ENCODE measurements at places on chromosomes 12 and 14.

DNA sequence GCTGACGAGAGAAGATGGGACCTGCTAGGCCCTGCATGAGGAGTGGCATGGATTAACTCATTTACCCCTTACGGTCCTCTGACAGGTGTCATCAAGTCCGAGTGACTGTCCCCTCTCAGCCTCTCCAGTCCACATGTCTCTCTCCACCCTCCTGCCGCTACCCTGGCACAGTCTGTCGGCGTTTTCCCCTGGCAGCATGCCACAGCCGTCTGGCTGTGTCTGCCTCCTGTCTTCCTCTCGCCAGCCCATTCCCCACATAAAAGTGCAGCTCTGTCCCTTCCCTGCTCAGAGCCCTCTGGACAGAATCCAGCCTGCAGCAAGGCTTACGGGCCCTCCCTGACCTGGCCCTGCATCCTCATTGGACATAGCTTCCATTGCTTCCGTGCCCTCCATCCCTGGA is 45.6 kb downstream of the UBE3B start:
- no peak for DNase-seq

DNA sequence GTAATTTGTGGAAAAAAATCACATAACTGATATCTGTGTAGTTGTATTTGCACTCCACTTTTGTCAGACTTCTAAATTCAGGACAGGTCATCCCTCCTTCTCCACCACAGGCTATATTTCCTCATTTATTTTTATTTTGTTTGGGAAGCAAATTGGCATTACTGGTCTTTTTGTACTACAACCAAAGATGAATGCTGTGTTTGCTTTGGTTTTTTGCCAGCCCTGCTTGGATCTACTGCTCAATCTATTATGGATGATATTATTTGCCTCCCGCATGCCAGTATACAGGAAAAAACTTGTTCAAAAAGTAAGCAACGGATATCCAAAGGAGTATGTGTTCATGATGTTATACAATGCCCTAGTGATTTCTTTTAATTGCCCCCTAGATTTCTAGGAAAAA is 948.8 kb downstream of the TRHDE start:
- DNase-seq: no peak

DNA sequence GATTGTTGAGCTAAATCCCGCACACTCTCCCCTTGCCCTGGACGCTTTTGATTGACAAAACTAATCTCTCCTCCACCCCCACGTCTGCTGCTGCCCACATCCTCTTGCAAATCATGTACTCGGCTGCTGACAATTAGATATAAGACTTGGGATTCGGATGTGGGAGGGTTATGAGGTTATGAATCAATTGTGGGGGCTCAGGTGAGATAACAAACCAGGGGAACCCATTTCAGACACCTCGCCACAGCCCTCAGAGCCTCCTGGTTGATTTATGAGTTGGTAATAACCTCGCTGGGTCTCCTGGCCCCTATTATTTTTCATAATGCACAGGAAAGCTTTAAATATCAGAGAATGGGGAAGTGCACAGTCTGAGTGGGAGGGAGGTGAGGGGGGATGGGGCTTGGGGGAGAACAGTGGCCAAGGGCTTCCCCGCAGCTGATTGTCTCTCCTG is 449.9 kb downstream of the DPF3 start:
- no peak for DNase-seq

DNA sequence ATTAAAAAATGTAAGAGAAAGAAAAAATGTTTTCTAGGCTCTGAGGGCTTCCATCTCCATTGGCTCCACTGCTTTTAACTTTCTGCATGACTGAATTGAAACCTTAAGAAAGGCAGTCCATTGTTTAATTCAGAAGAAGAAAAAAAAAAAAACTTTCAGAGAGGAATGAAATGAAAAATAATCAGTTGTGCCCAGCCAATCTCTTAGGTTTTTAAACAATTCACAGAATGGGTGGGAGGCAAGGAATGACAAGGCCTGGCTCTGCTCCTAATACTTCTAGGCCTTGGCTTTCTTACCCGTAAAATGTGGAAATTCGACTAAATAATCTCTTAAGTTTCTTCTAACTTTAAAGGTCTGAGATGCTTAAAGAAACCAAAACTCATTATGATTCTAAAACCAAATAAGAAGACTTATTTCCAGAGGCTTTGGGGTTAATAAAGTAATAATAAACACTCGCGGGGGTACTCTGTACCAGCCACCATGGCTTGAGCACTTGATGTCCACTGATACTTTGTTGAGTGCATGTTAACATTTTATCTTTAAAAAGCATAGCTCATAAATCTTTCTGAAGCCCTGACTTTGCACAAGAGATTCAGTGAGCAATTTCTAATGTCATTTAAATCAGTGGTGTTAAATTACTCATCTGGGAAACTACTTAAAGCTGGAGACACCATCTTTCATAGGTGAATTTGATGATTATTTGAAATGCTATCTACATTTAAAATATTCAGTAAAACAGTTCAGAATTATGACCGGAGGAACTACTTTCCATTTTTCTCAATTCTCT is 49.6 kb downstream of the STON2 start:
- no peak for DNase-seq

- DNase-seq: no peak
These were observed 59.9 kb downstream of the TTC9 start for GRCh38 chr14:70701610-70702009.

DNA sequence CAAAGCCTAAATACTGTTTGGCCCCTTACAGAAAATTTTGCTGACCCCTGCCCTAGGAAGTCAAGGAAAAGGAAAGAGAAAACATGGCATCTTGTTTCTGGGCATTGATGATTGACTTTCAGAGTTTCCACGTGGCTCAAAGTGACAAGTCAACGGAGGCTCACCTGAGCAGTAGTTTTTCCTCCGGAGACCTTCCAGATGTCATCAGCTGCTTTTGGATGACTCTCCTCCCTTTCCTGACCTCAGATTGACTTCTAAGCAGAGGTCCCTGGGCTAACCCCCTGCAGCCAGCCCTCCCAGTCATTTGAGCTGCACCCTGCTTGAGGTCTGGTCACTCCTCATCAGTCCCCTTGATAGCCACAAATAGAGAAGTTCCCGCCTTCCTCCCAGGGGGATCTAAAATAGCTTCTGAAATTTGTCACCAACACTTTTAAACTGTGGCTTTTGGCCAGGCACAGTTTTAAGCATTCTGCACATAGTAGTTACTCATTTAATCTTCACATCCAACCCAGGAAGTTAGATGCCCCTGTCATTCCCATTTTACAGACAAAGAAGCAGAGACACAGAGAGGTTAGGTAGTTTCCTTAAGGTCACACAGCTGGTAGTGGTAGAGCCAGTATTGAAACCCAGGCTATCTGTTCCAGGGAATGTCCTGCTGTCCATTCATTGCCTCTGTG is 143.4 kb downstream of the CHST11 start:
- DNase-seq: no peak

DNA sequence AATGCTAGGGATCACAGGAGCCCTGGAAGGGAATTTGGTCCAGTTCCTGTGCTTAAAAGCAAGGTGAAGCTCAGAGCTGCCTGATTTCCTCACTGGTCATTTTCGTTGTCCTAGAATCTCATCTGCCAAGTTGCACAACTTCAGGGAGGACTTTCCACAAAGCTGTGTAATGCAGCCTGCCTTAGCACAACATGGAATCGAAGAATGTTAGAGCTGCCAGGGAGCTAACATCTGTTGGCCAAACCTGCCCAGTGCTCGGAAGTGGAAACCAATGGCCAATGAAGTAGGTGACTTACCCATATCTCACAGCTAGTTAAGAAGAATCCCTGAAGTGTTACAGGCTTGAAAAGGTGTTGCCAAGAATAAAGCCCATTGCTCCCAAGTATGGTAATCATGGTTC is 79.9 kb upstream of the SSTR1 start:
- DNase-seq: no peak

- DNase-seq: no peak
These were observed 1.1 kb downstream of the AVIL start for GRCh38 chr12:57817261-57817989.

DNA sequence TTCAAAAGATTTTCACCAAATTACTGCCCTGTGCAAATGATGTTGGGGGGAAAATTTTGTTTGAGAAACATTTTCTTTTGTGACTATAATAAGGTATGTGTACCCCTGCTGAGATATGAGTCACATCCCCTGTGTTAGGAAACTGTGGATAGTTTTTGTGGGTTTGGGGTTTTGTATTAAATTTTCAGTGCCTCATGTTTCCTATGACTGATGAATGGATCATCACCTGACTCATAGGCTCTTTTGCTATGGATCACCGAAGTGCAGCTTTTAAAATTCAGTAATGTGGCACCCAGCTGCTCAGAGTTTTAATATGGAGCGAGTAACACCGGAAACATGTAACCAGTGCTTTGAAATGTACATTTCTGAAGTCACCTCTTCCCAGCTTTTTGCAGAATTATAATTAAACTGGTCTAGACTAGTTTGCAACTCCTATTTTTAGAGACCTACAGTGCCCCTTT is 167.4 kb upstream of the HMGA2 start:
- no peak for DNase-seq

DNA sequence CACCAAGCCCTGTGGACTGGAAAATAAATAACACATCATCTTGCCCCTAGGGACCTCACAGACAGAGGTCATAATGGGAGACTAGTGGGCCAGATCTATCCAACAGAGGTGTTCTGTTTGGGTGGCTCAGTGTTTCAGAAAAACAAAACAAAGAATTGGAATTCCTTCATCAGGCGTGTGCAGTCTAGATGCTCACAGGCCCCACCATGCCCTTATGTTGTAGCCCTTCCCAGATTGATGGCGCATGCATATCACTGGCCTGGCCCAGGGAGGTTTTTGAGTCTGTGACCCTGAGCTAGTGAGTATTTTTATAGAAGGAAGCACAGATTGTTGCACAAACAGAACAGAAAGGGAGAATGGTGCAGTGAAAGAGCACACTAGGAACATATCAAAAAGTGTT is 859.6 kb downstream of the BCL11B start:
- DNase-seq: no peak

DNA sequence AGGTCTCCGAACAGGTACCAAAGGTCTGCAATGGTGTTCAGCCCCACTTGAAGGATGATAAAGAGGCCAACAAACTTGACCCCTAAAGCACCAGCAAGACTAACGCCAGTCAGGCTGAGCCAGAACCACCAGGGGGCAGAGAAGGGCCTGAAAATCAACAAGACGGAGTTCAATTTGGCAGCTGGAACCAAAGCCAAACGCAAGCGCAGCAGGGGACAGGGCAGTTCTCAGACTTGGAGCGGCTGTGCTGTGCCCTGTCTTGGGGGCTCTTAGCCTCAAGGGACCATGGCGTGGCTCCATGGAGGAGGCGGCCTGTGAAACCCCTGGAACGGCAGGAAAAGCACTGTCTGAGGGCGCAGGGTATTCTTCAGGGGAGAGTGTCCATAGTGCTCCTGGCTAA is 19.6 kb downstream of the POMT2 start:
- peak; percentile 37 for DNase-seq

GRCh38 chr12:2234091-2234490 is 181.3 kb downstream of the CACNA1C start:
- DNase-seq: no peak

DNA sequence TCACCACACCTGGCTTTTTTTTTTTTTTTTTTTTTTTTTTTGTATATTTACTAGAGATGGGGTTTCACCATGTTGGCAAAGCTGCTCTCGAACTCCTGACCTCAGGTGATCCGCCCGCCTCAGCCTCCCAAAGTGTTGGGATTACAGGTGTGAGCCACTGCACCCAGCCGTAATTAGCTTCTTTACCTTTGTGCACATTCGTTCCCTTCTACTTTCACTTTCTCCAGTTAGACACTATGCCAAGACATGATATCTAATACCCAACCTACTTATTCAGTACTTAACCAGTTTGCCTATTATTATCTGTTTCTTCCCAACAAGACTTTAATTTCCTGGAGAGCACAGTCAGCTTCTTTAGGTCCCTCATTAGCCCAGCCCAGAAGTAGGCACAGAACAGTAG is 5.3 kb downstream of the STYK1 start:
- no peak for DNase-seq

DNA sequence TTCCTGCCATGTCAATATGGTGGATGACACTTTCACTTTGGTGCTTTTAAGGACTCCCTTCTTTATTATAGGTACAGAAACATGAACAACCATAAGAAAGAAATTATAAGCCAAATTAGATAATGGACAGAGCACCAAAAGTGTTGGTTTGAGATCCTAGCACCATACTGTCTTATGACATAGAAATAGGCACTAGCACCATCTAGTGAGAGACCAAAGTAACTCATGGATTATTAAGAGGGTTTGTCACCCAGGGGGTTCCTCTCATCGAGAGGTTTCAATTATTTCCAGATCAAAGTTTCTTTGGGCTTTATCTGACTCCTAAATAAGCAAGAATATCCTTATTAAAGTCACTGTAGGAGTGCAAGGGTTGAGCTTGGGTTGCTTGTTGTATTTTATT is 153.0 kb upstream of the DIO2 start:
- DNase-seq: no peak

- no peak for DNase-seq
These were observed 13.5 kb downstream of the NCOR2 start for GRCh38 chr12:124553862-124554428.

GRCh38 chr12:116480210-116480810 is 78.9 kb upstream of the MAP1LC3B2 start:
- DNase-seq: no peak

GRCh38 chr12:127278351-127278750 is 988.6 kb upstream of the TMEM132C start:
- no peak for DNase-seq

DNA sequence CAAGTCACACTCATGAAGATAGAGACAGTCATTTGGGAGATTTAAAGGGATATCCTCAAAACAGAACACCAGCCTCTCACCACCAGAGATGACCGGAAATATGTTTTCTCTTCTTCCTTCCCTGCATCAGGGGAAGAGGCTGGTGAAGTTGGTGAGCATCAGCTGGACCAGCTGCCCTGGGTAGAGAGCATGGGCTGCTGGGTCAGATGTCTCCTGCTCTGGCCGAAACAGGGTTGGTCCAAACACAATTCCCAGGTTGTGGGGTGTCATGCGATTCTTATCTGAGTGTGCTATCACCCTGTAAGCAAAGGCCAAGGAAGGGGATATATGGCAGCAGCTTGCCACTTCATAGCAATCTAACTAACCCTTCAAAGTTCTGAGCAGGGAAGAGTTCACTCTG is 7.3 kb downstream of the ARHGAP9 start:
- no peak for DNase-seq

GRCh38 chr12:56202366-56202765 is 13.1 kb upstream of the SMARCC2 start:
- no peak for DNase-seq

GRCh38 chr12:119328111-119328510 is 6.4 kb upstream of the CCDC60 start:
- no peak for DNase-seq

- DNase-seq: no peak
These were observed 654.5 kb downstream of the NOVA1 start for GRCh38 chr14:25943329-25943728.

- DNase-seq: no peak
These were observed 356.5 kb downstream of the DAD1 start for GRCh38 chr14:22232486-22232885.

- DNase-seq: no peak
These were observed 124.5 kb downstream of the PTPRO start for GRCh38 chr12:15446807-15447206.

GRCh38 chr14:24848102-24848790 is 201.7 kb downstream of the STXBP6 start:
- no peak for DNase-seq

All from CD4-positive, alpha-beta T cell treated with Interferon gamma for 1 hour (primary cell).